Daoy (cell line): ENCODE measurements at places on chromosomes 11 and 22. TPM values are rescaled to one million over a fixed set of nuclear protein-coding genes. Genes with fewer than 3 reads are reported as not detected.
A peak's percentile ranks its signal among the peaks of the same experiment; 100 is the strongest.

DNA sequence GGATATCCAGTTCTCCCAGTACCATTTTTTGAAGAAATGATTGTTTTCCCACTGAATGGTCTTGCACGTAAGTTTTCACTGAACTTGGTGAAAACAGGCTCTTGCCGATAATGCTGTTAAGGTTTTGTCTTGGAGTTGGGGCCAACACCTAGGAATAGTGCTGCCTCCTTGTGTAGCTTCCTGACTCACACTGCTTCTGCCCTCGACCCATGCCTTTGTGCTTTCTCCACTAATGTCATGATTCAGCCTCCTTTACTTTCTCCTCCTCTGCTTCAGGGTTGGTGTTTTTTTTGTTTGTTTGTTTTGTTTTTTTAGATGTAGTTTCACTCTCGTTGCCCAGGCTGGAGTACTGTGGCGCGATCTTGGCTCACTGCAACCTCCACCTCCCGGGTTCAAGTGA, 30.2 kb downstream of the SLC5A1 start:
- peak; percentile 8 for DNase-seq

DNA sequence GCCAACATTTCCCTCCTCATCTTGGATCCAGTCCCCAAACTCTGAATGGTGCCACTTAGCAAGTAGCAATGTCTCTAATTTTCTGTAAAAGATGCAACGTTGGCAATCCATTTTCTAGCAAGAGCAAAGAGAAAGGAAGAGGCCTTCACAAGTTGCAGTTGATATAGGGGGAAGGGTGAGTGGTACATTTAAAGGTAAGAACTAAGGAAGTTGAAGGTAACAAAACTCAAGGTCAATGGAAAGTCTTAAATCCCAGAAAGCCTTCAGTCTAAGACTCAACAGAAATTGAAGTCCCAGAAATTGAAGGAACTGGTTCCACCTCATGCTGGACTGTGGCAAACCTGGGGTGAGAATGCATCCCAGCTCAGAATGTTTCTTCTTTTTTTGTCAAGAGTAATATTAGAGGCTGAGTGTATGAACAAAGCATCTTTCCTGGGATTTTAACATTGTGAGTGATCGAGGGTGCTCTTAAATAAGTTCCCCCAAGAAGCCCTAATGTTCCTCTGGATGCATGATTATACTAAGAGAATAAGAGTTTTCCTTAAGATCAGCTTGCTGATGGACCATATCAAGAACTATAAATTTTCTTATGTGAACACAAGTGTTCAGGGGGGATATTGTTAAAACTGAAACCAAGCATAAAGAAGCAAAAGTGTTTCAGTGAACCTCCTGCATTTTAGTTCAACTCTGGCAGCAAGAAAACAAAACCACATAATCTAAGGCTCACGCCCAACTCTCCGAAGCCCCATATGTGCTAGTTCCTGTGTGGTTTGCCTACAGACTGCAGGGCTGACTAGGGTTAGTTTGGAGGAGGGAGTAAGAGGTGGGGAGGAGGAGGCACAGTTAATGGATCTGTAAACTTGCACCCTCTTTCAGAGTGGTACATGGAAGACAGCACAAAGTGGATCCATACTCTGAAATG, at the start of gene GRAP2:
GRAP2 (plus strand) TSS at position 779 of the 922 bp plus-strand sequence. CDS start 46,023 bp downstream, outside the sequence.
- no peak for DNase-seq

DNA sequence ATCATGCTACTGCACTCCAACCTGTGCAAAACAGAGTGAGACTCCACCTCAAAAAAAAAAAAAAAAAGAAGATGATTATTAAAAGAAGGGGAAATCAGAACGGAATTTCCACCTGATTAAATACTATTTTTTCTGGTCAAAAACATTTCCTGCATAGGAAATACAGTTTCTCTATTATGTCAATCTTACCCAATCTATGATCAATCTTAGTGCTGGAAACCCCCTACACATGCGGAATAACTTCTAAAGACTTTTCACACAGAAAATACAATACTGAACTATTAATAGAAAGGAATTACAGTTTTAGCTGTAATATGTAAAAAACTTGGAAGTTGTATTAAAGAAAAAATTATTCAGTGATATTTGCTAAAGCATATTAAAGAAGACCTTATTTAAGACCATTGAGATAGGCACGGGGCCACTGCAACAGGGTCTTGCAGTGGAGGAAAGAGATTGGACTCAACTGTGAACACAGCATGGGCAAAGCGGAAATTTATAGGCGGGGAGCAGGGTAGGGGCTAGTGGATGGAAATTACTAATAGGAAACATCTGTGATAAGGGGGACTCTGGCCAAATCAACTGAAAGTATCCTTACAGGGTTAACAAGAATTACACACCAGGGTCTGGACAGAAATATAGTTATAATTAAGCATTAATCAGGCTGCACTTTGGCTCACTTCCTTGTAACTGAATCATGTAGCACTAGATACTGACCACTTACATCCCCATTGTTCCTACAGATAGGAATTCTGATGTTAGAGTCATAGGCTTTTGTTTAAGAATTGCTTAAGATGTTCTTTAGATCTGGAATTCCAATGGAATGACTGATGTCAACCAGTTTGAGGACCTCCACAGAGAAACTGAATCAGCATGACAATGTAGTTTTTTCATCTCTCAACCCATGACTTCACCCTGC, 411.5 kb upstream of the DDI1 start:
- peak; percentile 35 for DNase-seq

DNA sequence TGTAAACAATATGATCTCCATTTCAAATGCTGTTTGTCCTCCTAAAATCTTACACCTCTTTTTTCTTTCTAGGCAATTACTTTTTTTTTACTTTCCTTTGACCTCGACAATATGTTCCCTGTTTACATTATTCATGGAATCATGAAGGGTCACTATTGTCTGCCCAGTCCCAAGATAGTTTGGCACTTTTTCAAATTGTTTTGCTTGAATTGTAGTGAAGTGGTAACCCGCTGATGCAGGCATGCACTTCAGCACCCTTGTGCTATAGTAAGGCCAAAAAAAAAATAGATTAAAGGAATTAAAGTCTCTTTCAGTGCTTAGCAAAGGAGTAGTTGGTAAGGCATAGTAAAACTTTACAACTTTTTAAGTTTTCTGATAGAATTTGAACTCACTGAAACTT, 90.9 kb downstream of the PAX6 start:
- DNase-seq: no peak

DNA sequence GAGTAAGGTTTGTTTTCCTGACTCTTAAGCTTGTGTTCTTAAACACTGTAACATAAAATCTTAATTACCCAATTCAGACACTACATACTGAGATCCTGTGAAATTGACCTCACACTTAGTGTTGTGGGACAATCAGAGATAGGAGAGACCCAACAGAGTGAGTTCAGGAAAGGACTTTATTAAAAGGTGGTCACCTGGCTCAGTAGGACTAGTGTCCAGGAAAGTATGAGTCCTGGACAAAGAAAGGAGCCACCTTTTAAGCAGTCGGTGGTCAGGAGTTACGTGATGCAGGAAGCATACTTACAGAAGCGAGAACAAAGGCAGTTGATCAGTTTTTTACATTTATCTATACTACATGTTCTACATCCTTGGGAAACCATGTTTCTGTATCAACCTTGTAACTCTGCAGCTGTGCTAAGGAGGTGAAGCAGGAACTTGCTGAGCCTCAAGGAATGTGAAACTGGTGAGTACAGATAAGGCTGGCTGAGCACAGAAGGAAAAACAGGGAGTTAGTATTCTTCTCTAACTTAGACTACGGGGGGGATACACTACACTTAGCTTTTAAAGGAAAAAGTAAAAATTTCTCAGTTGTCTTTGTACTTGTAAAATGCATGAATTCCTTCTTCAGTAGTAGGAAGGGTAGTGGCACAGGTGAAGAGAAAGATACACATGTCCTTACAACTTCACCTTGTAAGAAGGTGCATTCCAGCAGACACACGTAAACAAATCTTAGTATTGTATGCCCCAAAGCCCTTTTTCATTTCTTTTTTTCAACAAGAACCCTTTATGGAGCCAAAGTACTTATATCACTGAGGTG, 15.1 kb downstream of the OR51E1 start:
- no peak for DNase-seq

DNA sequence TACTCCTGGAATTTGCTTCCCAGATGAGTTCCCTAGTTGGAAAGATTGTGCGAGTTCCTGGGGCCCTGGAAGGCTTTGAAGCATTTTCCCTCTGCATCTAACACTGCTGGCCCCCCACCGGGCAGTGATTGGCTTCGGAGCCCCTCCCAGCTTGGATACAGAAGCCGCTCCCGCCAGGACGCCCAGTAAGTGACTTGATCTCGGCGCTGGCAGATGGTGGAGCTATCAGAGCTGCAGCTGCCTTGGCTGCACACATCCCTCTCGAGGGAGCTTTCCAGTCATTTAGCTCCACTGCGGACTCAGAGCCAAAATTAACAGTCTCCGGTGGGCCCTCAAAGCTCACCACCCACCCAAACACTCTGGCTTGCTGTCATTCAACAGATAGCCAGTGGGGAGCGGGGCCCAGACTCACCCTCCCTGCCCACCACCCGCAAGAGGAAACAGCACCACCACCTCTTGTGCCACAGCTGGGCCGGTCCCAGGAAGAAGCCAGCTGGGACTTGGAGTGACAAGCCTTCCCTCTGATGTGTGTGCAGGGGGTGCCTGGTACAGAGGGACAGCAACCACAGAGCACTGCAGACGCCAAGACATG, 162.3 kb downstream of the TRIM29 start:
- DNase-seq: no peak

DNA sequence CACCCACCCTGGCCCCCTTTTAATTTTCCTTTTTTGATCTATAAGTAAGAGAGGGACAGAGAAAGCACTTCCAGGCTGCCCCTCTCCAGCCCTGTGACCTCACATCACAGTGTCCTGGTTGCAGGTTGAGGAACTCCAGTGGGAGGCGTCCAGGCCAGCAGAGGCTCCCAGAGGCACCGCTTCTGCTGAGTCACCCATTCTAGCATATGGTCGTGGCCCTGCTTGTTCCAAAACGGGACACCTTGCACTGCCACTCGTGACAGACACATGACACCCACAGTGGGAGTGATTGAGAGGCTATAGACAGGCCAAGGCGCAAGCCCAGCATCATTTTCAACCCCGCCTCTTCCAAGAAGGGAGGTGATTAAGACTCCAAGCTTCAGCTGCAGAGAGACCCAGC, 16.0 kb upstream of the TMPRSS4 start:
- no peak for DNase-seq

- DNase-seq: peak; percentile 57
Observed at GRCh38 chr22:32469799-32470212, 4.8 kb upstream of the FBXO7 start.

DNA sequence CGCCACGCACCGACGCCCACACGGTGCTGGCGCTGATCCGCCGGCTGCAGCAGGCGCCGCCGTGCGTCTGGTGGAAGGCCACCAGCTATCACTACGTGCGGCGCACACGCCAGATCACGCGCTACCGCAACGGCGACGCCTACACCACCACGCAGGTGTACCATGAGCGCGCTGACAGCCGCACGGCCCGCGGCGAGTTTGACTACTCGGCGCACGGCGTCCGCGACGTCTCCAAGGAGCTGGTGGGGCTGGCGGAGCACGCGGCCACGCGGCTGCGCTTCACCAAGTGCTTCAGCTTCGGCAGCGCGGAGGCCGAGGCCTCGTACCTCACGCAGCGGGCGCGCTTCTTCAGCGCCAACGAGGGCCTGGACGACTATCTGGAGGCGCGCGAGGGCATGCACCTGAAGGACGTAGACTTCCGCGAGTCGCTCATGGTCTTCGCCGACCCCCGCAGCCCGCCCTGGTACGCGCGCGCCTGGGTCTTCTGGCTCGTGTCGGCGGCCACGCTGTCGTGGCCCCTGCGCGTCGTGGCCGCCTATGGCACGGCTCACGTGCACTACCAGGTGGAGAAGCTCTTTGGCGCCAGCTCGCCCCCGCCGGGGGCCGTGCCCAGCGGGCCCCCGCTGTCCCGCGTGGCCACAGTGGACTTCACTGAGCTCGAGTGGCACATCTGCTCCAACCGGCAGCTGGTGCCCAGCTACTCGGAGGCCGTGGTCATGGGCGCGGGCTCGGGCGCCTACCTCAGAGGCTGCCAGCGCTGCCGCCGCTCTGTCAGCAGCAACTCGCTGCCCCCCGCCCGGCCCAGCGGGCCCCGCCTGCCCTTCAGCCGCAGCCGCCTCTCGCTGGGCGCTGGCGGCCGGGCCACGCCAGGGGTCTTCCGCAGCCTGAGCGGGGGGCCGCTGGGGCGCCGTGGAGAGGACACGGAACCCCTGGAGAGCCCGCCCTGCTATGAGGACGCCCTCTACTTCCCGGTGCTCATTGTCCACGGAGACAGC, 3.2 kb downstream of the TMEM151A start:
- DNase-seq: no peak

- no peak for DNase-seq
Observed at GRCh38 chr11:129722529-129722928, 93.1 kb upstream of the TMEM45B start.

DNA sequence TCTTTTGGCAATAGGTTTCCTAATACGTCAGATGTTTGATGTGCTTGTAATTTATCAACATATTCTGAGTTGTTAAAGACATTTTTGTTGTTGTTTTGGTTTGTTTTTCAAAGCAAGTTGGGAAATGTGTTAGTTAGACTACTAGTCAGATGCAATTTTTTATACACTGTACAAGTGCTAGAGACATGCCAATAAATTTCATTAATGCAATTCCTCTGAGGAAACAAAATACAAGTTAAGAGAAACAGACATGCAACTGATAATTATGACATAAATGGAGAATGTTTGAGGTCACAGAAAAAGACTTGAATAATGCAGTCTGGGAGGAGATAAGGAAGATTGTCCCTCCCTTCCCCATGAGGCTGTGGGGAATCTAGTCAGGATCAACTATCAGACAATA, 5.9 kb downstream of the OR51T1 start:
- no peak for DNase-seq

GRCh38 chr22:25572708-25573171, 8.3 kb downstream of the GRK3 start:
- DNase-seq: no peak

GRCh38 chr11:28566339-28567089, 458.3 kb downstream of the METTL15 start:
- peak; percentile 88 for DNase-seq

DNA sequence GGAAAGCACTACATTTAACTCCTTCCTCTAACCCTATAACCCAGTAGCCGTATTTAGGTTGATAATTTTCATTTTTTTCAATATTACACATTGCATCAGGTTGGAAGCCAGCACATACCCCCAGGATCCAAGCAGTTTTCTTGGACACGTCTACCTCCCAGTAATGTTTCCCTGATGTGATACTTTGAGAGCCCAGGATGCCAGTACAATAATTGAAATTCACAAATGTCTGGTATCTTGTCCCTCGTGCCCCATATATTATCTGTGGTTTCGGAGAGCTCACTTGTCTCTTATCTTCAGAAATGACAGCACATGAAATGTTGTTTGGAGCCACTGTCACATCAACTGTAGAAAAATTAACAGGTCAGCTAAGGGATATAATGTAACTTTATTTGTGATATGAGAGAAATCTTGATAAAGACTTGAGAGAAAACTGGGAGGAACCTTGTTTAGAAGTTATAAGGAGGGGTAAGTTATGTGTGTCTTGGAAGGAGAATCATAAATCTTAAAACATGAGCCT, 19.8 kb downstream of the TRIM5 start:
- no peak for DNase-seq

Gene THOC5
- total RNA-seq: 74.8 and 92.2 TPM in 2 replicates

Gene KDM4E
- not detected in 2 replicates for total RNA-seq

Gene RFPL3
- total RNA-seq: not detected in 2 replicates

Gene LARGE2
- 0.92 and 1.0 TPM in 2 replicates for total RNA-seq

Gene BCO2
- total RNA-seq: 0.11 TPM in 1 of 2 replicates, not detected in the other
